LHCN-M2 (cell line): ENCODE measurements at places on chromosomes 7 and 10. TPM values are rescaled to one million over a fixed set of nuclear protein-coding genes. Genes with fewer than 3 reads are reported as not detected.

GRCh38 chr10:106189292-106189691 lies 975.2 kb downstream of the SORCS1 start:
- DNase-seq = no peak

The ZNF3 gene
- total RNA-seq = 31.0 and 32.9 TPM in 2 replicates

DNA sequence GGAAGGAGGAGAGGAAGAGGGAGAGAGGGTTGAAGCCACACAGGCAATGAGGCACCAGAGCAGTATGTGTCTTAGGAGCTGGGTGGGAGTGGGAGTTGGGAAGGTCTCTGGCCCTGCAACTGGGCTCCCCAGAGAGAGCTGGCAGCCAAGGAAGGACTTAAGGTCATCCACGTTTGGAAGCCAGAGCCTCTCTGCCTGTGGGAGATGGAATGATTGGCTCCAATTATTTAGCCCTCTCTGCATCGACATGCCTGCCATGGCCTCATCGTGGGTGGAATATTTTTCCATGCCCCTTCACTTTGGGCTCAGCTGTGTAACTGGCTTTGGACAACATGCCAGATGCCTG lies 478.5 kb downstream of the RPS24 start:
- DNase-seq = no peak

The PLXDC2 gene
- 4.0 and 4.6 TPM in 2 replicates for total RNA-seq

- DNase-seq = no peak
Measured at GRCh38 chr10:62096256-62096933, 172.2 kb downstream of the RTKN2 start.

The CDC14C gene
- total RNA-seq = 0.32 TPM in 1 of 2 replicates, not detected in the other

The ANKRD61 gene
- 0.23 and 0.38 TPM in 2 replicates for total RNA-seq

The KAZALD1 gene
- 15.1 and 16.1 TPM in 2 replicates for total RNA-seq

DNA sequence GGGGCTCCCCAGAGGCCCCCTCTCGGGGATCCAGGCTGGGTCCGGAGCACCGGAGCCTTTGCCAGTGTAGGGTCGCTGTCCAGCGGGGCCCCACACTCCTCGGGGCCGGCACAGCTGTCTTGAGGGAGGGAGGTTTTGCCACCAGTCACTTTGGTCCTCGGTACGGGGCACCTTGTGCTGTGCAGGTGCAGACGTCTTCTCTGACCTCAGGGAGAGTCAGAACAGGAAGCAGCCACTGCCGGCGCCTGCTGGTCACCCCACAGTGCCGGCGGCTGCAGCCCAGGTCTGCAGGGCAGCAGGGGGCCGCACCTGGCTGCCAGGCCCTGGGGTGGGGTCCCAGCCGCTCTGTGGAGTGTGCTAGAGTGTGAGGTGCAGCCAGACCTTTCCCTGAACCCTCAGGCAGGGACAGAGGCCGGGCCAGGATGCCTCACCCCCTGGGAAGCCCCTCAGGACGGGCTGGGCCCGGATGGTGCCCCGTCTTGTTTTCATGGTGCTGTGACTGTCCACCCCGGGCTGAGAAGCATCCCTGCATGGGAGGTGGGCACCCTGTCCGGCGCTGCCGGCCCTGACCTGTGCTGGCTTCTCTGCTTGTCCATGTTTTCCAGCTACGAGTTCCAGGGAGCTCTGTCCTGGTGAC lies 8.2 kb downstream of the MAFK start:
- DNase-seq = no peak

- DNase-seq = no peak
Measured at GRCh38 chr10:30967650-30968410, 63.8 kb downstream of the ZNF438 start.

- DNase-seq = no peak
Measured at GRCh38 chr10:23910291-23910690, 298.6 kb upstream of the KIAA1217 start.

- DNase-seq = peak; percentile 63
Measured at GRCh38 chr7:32163141-32163806, 93.1 kb upstream of the PDE1C start.

DNA sequence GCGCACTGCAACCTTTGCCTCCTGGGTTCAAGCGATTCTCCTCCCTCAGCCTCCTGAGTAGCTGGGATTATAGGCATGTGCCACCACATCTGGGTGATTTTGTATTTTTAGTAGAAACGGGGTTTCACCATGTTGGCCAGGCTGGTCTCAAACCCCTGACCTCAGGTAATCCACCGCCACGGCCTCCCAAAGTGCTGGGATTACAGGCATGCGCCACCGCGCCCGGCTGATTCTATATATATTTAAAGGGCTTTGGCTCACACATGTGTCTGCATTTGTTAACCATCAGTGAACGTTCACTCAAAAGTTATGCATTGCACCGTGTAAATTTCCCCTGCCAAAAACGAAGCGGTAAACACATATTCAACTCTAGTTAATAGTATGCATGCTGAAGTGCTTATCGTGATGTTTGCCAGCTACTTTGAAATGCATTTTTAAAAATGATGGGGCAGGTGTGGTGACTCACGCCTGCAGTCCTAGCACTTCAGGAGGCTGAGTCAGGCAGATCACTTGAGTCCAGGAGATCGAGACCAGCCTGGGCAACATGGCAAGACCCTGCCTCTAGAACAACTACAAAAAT lies 17.7 kb upstream of the WIPI2 start:
- peak; percentile 27 for DNase-seq

GRCh38 chr7:138864667-138865066 lies 66.7 kb upstream of the ATP6V0A4 start:
- peak; percentile 81 for DNase-seq

DNA sequence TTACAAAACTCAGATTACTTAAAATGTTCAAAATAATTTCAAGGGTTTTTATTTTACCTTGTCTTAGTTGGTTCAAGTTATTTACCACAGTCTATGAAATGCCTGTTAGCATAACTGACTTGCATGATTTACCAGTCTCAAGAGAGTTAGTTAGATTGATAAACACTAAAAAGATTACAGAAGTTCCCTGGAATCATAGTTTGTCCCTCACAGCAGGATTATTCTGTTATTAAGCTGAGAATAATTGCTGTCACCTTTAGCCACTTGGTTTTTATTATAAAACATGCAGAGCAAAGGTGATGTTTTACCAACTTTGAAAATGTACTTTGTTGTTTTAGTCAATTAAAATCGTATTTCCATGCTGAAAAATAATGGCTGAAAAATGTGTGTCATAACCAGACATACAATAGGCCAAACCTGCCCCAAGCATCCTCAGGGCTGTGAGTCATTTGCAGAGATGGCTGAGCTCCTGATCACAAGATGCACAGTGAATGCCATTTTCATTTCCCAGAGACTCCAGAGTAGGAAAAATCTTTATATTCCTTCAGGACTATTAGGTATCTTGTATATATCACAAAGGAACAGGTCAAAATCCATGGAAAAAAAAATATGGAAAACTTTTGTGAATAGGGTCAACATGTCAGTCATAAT lies 87.8 kb upstream of the DKK1 start:
- peak; percentile 73 for DNase-seq

DNA sequence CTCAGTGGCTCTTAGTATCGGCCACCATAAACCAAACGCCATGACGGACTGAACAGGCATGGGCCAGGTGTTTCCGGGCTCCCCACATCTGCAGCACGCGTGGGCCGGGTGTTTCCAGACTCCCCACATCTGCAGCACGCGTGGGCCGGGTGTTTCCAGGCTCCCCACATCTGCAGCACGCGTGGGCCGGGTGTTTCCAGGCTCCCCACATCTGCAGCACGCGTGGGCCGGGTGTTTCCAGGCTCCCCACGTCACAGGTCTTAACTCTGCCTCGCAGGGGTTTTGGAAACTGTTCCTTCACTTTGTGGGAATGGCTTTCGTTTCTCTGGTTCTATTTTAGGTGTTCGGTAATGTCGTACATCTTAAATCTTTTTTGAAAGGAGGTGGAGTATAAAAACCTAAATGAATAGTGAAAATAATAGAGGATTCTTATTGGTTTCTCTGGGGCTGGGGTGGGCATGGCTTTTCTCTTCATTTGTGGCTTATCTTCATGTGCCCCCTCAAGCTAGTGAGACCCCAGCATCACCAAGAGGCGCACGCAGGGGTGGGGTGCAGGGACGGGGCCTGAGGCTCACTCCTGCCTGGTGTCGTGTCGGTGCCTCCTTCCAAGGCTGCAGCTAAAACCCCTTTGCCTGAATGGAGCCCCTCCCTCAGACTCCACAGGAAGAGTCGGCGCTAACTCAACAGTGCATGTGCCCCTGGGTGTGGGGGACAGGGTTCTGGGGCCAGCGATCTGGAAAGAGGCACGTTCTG lies 126.3 kb downstream of the WDR37 start:
- DNase-seq = no peak

The CYP26C1 gene
- not detected in 2 replicates for total RNA-seq

The OPALIN gene
- not detected in 2 replicates for total RNA-seq

DNA sequence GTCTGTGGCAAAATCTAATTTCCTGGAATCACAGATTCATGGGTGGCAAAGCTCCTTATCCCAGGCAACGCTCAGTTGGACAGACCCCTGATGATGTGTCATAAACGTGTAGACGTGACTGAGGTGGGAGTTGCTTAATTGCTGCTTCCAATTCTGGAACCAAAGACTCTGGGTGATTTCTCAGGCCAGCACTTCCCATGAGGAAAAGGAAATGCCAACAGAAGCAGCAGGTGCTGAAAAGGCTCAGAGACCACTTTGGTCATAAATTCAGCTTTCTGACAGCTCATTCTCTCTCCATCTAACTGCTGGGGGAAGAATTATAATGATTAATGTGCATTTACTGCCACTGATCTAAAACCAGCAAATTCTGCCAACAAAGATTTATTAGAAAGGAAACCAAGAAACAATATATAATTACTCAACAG lies 88.7 kb downstream of the OSBPL3 start:
- DNase-seq = peak; percentile 88

The AQP1 gene
- 0.13 and 0.23 TPM in 2 replicates for total RNA-seq

DNA sequence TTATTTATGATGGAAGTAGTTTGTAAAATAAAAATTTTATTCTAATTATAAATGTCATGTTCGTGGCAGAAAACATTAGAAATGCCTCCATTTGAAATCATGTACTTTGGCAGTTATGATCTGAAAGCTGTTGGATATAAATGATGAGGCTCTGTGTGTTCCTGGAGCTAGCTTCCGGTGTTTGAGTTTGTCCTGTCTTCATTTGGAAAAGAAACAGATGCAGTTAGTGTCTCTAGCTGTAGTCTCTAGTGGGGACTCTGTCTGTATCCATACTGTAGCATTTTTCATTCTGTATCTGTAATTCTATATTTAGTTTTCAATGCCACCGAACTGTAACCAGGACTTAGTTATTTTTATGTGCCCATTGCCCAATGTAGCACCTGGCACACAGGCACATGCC lies 197.0 kb upstream of the FZD1 start:
- no peak for DNase-seq

The ELFN1 gene
- total RNA-seq = not detected in 2 replicates

The PNLIPRP2 gene
- not detected in 2 replicates for total RNA-seq

- DNase-seq = peak; percentile 34
Measured at GRCh38 chr10:3119796-3120459, 52.6 kb downstream of the PFKP start.

DNA sequence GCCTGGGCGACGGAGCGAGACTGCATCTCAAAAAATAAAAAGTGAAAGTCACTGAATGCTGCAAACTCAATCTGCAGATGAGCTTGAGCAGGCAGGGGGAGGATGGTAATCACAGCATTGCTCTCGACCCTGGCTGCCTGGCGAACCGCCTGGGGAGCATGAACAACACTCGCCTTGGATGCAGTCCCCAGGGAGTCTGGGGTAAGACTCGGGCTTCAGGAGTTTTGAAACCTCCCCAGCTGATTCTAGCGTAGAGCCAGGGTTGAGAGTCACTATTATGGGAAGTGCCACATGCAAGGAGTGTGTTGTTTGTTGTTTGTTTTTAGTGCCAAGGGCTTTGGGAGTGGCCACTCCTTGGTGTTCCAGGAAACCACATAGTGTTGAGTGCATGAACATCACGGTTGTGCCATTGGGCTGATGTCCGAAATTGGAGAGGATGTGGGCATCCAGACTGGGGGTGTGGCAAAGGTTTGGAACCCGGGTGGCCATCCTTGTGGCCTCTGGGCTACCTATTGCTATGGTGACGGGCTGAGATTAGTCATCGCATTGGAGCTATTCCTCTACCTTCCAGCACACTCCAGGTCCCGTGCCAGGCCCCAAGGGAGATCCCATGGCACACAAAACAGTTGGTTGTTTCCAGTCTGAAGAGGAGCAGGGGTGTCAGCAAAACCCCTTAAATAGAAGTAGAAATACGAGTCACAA lies 92.6 kb downstream of the RGS10 start:
- DNase-seq = peak; percentile 92

- no peak for DNase-seq
Measured at GRCh38 chr10:86775056-86775869, 18.8 kb downstream of the BMPR1A start.

The TMEM236 gene
- total RNA-seq = under 0.01 TPM in 2 replicates

GRCh38 chr10:123136806-123137642 lies 1.3 kb downstream of the HMX3 start:
- DNase-seq = no peak

- DNase-seq = no peak
Measured at GRCh38 chr7:21908746-21909145, 37.0 kb downstream of the CDCA7L start.

- no peak for DNase-seq
Measured at GRCh38 chr7:133662830-133663229, 410.0 kb downstream of the EXOC4 start.

DNA sequence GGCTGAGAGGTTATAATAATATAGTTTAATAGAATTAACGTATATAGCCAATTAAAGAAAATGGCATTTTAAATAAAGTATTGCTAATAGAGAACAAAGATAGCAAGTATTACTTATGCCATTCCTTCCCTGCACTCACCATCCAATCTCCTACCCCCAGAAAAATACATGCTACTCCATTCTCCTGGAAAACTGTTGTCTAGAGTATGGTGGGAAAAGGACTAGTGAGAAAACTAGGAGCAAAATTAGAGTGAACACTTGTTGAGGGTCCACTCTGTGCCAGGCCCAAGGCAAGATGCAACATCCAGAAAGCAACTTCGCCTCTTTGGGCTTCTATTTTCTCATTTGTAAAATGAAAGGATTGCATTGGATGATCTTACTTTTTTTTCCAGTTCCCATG lies 149.1 kb downstream of the CPED1 start:
- DNase-seq = no peak

GRCh38 chr7:86930554-86931307 lies 128.7 kb downstream of the ELAPOR2 start:
- no peak for DNase-seq

The FGL2 gene
- 8.1 and 8.8 TPM in 2 replicates for total RNA-seq

- DNase-seq = no peak
Measured at GRCh38 chr10:36017137-36017536, 375.0 kb upstream of the FZD8 start.

GRCh38 chr10:128306535-128306934 lies 180.3 kb upstream of the MKI67 start:
- no peak for DNase-seq

The SPDYE1 gene
- total RNA-seq = not detected in 2 replicates

DNA sequence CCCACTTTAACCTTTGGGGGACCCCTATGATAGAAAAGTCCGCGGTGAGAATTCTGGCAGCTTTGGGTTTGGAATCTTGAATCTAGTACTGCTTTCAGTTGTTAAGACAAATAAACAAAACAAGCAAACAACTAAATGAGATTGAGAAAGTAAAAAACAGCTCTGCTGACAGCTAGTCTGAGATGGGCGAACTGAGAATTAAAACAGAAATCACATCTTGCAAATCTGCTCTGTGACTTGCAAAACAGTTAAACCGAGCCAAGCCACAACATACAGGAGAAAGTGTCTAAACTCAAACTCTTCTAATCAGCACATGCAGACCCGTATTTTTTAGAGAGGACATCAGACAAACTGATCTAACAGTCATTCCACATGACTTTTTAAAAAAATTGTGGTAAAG lies 110.4 kb downstream of the SH2D4B start:
- DNase-seq = no peak

The IDI2 gene
- total RNA-seq = not detected in 2 replicates

The C10orf67 gene
- 0.11 and 0.19 TPM in 2 replicates for total RNA-seq

- DNase-seq = peak; percentile 15
Measured at GRCh38 chr7:129773328-129773731, 161.8 kb downstream of the NRF1 start.

The ADCY1 gene
- total RNA-seq = 0.26 and 0.52 TPM in 2 replicates
